Neural cell (in vitro differentiated cells): ENCODE measurements at places on chromosomes 4 and X. TPM values are rescaled to one million over a fixed set of nuclear protein-coding genes. Genes with fewer than 3 reads are reported as not detected.

Gene AKAP4
- not detected in 2 replicates for polyA plus RNA-seq

Gene UCHL1
- polyA plus RNA-seq, result 5,099 and 5,212 TPM in 2 replicates

Gene SPANXA1
- polyA plus RNA-seq, result not detected in 2 replicates

Gene ANKRD50
- polyA plus RNA-seq, result 17.0 and 18.6 TPM in 2 replicates

Gene PAGE2B
- not detected in 2 replicates for polyA plus RNA-seq

Gene GAGE12F
- polyA plus RNA-seq, result not detected in 2 replicates

Gene FMR1NB
- not detected in 2 replicates for polyA plus RNA-seq

Gene SNX12
- 71.2 and 91.9 TPM in 2 replicates for polyA plus RNA-seq

Gene SSX2
- polyA plus RNA-seq, result not detected in 2 replicates

Gene TMEM150C
- polyA plus RNA-seq, result 4.1 and 4.9 TPM in 2 replicates

Gene RTL9
- polyA plus RNA-seq, result 0.56 and 0.58 TPM in 2 replicates

Gene GLRA2
- polyA plus RNA-seq, result 18.6 and 19.2 TPM in 2 replicates

Gene SERTM2
- polyA plus RNA-seq, result not detected in 2 replicates

Gene ADAMTS3
- 0.20 and 0.34 TPM in 2 replicates for polyA plus RNA-seq

Gene SCD5
- polyA plus RNA-seq, result 212 and 226 TPM in 2 replicates

Gene ZMAT1
- polyA plus RNA-seq, result 33.9 and 39.1 TPM in 2 replicates

Gene XK
- 1.7 and 1.8 TPM in 2 replicates for polyA plus RNA-seq

Gene APLN
- polyA plus RNA-seq, result 0.26 and 0.38 TPM in 2 replicates

Gene CYSLTR1
- polyA plus RNA-seq, result not detected in 2 replicates

Gene GPRASP3
- polyA plus RNA-seq, result 16.4 and 16.5 TPM in 2 replicates

Gene CDK16
- 97.8 and 99.0 TPM in 2 replicates for polyA plus RNA-seq

Gene EPGN
- not detected in 2 replicates for polyA plus RNA-seq

Gene SHROOM4
- polyA plus RNA-seq, result 1.4 and 2.6 TPM in 2 replicates

Gene DDIT4L
- polyA plus RNA-seq, result 0.28 TPM in 1 of 2 replicates, not detected in the other

Gene SMIM10
- polyA plus RNA-seq, result not detected in 2 replicates

Gene PAGE1
- polyA plus RNA-seq, result not detected in 2 replicates

Gene KCTD8
- 0.71 and 1.2 TPM in 2 replicates for polyA plus RNA-seq

Gene ERCC6L
- polyA plus RNA-seq, result 0.12 and 0.28 TPM in 2 replicates

Gene HMGN5
- 0.45 and 0.80 TPM in 2 replicates for polyA plus RNA-seq

Gene ABCG2
- polyA plus RNA-seq, result not detected in 2 replicates

Gene TMPRSS11D
- not detected in 2 replicates for polyA plus RNA-seq
